Mammary epithelial cell (primary cell): ENCODE measurements at places on chromosomes 13 and 19. TPM values are rescaled to one million over a fixed set of nuclear protein-coding genes. Genes with fewer than 3 reads are reported as not detected.

Gene CBLC
- total RNA-seq = 76.7 TPM

Gene MIA
- 106 TPM for total RNA-seq

Gene PALM
- 0.27 and 0.33 TPM in 2 replicates for total RNA-seq

Gene IZUMO2
- total RNA-seq = not detected in 2 replicates

Gene ZNF28
- 25.3 TPM for total RNA-seq

Gene MEIS3
- 7.0 TPM for total RNA-seq

Gene SLC44A2
- 64.8 TPM for total RNA-seq
